ENCODE measurements at places on chromosomes 4 and X.

DNA sequence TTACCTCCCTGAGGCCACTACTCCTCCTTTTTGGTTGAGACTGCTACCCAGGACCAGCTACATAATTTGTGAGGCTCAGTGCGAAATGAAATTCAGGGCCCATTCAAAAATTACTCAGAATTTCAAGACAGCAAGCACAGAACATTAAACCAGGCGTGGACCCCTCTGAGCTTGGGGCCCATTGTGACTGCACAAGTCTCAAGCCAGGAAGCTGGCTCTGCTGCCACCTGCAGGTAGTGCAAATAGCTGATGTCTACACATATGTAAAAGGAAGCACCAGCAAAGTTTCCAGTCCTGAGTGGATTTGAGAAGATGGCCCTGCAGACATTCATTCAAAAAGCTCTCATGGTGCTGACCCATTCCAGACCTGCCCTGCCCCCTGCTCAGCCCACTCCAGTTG lies 213.4 kb upstream of the LNX1 start:
- DNase-seq: no peak

DNA sequence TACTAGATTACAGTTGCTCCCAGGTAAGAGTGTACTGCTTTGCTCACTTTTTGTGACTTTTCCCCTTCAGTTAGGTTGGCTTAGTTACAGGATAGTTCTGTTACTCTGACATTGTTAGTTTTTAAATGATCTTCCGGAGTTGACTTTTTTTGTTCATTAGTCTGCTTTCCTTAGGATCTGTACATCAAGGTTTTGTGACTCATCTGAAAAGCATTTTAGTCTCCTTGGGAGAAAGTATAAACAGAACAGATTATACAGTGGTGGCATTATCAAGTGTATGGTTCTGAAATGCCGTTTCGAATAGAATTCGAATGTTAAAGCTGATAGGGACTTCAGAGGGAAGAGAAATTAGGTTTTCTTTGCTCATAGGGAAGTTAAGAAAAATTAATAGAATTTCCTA lies 63.3 kb downstream of the USP9X start:
- DNase-seq: no peak

- DNase-seq: no peak
Measured at GRCh38 chr4:26048950-26049349, 134.9 kb downstream of the SMIM20 start.

GRCh38 chrX:49309401-49309981 lies 6.0 kb downstream of the GAGE10 start:
- DNase-seq: no peak

- DNase-seq: no peak
Measured at GRCh38 chrX:121179972-121180371, 132.6 kb downstream of the GLUD2 start.

DNA sequence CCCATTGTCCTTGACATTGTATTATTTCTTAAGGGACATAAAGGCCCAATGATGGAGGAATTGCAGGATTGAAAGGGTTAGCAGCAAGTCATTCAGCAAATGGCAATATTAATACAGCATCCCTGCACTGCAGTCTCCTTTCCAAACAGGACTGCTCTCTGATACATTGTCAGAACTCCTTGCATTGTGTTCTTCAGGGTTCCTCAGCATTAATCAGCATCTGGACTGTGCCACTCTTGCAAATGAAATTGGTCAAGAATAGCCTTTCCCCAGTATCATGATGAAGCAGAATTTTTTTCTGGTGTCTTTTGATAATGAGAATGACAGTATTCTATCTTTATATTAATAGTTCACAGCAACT lies 272.6 kb upstream of the HAND2 start:
- DNase-seq: no peak

DNA sequence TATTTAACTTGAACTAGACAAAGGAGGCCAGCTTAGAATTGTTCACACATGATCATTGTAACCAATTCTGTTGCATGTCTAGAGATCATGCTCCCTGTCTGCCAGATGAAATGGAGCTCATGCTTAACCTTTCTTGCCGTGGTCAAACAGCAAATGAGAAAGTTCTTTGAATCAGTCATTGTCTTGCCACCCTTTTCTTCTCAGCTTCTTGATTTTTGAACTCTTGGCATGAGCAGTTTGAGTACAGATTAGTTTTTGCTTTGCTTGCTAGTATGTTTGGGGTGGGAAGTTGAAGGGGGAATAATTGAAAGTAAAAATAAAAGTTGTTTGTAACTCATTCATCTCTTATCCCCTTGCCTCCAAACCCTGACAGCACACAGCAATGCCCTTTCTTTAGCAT lies 4.7 kb downstream of the MTM1 start:
- DNase-seq: no peak

GRCh38 chr4:139282721-139283075 lies 2.7 kb upstream of the MGARP start:
- DNase-seq: no peak

- DNase-seq: no peak
Measured at GRCh38 chrX:6228720-6229119, at the start of gene NLGN4X. NLGN4X (minus strand) TSS chrX:6228867; CDS start chrX:6151466, 77,401 bp downstream.

DNA sequence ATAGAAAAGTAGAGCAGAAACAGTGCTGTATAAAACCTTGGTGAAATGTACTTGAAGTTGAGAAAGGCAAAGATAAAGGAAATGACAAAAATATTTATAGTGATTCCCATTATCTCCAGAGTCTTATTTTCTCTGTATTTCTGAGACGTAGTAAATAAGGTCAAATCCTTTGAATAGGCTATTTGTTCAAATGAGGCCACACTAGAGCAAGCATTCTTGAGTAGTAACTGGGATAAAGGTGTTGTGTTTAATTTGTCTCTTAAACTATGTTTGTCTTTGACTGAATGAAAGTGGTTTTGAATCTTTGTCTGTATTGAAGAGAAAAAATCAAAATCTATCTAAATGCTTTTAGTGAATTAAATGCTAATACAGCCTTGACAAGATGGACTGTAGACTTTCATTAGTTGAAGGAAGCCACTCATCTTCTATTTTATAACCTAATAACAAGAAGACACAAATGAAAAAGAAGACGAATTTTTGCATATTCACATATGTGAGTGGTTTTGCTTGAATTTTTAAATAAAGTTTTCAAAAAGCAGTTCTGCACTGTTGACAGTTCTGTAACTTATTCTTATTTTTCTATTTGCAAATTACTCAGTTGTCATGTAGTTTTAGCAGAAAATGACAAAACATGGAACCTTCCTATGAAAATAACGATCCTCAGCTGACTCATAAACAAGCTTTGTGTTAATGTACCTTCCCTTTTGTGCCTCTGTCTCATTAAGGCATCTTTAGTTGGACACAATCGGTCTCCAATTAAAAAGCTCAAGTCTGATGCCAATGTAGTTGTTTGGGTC lies 94.8 kb upstream of the PCDH18 start:
- no peak for DNase-seq

GRCh38 chr4:128951316-128951715 lies 141.8 kb downstream of the JADE1 start:
- DNase-seq: no peak

GRCh38 chr4:8745005-8745790 lies 126.4 kb downstream of the HMX1 start:
- DNase-seq: no peak

DNA sequence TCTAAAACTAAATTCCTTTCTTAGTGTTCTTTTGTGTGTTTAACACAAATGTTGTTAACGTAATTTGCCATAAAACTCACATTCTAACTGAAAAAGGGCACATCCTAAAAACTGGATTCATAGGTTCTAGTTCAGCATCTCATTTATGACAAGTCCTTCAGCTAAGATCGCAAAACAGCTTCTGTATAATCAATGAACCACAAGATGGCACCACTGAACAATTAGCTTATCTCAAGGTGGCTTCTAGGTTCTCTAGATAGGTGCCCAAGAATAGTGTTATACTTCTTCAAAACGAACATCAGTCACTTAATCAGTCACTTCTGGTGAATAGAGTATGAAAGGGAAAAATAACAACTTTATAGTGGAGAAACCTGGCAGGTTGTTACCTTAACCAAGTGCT lies 54.3 kb downstream of the NRK start:
- DNase-seq: no peak

Measured in ascending aorta (tissue), 2 donors.